ENCODE measurements at places on chromosomes 1 and 21.

DNA sequence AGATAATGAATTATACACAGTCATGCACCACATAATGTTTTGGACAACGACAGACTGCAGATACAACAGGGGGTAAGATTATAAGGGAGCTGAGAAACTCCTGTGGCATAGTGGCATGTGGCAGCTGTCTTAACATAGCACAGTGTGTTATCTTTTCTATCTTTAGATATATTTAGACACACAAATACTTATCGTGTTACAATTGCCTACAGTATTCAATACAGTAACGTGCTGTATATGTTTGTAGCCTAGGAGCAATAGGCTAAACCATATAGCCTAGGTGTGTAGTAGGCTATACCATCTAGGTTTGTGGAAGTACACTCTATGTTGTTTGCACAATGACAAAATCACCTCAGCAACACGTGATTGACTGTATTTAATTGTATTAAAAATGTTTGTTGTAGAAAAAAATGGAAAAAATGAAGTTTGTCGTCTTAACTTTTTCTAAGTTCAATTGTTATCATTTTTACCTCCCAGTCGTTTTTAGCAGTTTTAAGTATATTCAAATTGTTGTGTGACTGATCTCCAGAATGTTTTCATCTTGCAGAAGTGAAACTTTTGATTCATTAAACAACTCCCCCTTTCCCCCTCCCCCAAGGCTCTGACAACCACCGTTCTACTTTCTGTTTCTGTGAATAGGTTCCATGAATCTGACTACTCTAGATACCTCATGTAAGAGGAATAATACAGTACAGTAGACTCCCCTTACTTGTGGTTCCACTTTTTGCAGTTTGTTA lies 351.0 kb upstream of the B3GALT2 start:
- peak; percentile 90 for DNase-seq

GRCh38 chr1:184494929-184495328 lies 108.1 kb downstream of the C1orf21 start:
- no peak for DNase-seq

- no peak for DNase-seq
These were observed 19.7 kb upstream of the MX1 start for GRCh38 chr21:41406340-41406739.

DNA sequence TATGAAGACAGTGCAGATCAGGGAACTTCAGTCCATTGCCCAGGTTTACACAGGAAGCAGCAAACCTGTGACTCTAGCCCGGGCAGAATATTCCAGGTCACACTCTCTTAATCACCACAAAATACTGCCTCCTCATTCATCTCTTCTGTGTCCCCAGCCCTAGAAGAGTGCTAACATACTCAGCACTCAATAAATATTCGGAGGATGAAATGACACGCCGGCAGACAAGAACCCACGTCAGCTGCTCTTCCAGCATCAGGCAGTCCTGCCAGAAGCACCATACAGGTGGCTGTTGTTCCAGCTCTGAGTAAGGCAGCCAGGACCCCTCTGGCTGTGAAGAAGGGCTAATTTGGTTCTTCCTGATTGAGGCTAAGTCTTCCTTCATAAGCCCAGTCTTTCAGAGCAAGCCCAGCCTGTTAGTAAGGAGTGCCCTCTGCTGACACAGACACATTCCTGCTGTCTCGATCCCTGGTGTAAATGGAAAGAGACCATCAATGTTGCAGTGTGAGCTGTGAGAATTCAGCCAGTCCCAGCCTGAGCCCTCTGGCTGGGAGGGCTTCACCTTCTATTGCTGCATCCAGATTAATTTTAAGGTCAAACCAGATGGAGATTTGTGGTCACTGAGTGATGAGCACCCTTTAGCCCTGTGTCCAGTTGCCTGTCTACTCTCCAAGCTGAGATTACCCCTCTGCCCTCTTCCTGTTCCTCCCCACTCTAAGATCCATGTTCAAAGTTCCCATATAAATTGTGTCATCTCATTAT lies 45.0 kb upstream of the KIRREL1 start:
- DNase-seq: peak; percentile 84

DNA sequence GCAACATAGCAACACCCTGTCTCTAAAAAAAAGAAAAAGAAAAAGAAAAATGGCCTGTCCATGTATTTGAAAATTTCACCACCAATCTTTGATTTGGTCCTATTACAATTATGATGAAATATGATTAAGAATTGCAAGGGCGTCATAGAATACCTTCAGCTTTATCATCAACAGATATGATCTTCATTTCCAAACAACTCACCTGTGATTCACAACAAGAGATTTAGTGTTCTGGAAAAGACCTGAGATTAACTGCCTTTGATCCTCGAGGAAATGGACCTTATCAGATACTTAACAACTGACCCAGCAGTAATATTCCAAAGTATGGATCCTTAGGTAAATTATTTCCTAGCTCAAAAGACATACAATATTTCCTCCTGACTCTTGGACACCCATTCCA lies 3.5 kb upstream of the GSTM4 start:
- DNase-seq: no peak

GRCh38 chr1:199089393-199090122 lies 450.7 kb downstream of the PTPRC start:
- DNase-seq: peak; percentile 76

- DNase-seq: no peak
These were observed 73.3 kb upstream of the PAXBP1 start for GRCh38 chr21:32844653-32845436.

DNA sequence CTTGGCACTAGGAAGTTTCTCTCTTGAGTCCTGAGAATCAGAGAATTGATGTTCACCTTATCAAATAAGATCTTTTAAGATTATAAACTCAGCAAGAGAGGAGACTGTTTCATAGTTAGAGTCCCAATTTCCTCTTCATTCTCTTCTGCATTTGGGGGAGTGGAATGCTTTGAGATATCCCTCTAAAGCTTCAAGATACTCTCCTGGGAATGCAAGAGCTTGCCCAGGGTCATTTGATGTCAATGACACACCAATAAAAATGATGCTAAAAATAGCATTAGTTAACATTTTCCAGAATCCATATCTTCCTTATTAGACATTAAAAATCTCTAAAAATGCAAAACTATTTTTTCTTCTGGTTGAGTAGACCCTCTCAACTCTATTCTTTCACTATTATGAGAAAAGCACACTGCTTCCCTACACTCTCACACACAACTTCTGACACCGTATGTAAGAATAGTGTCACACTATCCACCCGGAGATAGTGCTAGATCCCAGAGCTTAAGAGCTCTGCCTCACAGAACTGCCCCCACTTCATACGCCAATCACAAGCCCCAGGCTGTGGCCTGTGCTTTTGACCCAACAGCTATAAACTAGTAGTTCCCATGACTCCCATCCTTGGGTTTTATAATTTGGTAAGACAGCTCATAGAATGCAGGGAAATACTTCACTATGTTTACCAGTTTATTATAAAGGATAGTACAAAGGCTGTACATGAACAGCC lies 399.9 kb upstream of the RUNX1 start:
- DNase-seq: no peak

GRCh38 chr1:38331496-38332210 lies 285.1 kb upstream of the POU3F1 start:
- DNase-seq: no peak

GRCh38 chr21:15207231-15207630 lies 142.4 kb upstream of the NRIP1 start:
- DNase-seq: no peak
